Transverse colon (tissue), 4 donors: ENCODE measurements at places on chromosomes 2 and 18.

DNA sequence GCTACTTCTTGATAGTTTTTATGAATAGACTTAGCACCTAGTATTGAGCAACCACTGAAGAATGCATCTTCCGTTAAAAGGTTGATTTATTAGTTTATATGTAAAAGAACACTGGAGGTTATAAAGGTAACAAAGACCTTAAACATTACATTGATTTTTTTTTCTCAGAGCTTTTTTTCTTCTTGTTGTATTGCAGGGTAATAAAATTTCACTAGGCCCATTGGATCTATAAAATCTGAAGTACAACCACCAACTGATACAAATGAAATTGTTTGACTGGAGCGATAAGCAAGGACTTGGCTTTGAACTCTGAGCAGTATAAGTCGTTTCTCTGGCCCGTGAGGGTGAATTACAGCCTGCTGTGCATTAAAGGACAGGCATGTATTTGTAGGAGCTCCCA, 344.0 kb downstream of the LRRTM1 start:
- peak; percentile 50 for DNase-seq

DNA sequence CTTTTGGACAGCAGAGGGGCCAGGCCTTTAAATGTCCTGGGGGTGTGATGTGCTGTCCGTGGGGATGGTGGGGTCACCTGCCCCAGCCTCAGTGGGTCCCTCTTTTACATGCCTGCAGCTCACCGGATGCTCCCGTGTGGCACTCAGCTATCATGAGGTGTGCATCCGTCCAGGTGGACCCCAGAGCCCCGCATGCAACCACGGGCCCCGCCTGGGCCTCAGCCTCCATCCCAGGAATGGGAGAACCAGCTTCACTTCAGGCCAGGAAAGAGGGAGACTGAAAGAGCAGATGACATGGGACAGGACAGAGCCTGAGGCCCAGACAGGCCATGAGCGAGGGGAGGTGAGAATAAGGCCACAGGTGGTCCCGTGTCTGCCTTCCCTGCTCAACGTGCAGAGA, 37.5 kb downstream of the RAMP1 start:
- no peak for DNase-seq

DNA sequence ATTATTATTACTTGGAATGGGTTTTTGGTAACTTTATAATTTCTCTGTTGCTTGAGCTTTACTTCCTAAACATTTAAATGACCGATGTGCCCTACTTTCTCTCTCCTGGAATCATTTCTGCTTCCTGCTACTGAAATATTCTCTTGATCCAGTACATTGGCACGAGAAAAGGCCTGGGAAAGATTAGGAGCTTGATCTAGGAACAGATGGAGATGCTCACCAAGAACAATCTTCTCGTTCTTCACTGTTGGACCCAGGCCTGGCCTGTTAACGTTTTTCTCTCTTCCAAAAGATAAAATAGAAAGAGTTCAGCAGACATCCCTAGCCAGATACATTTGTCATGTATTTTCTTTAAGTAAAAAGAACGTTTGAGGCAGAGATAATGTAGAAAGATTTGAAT, 1356.8 kb upstream of the CRIM1 start:
- no peak for DNase-seq

DNA sequence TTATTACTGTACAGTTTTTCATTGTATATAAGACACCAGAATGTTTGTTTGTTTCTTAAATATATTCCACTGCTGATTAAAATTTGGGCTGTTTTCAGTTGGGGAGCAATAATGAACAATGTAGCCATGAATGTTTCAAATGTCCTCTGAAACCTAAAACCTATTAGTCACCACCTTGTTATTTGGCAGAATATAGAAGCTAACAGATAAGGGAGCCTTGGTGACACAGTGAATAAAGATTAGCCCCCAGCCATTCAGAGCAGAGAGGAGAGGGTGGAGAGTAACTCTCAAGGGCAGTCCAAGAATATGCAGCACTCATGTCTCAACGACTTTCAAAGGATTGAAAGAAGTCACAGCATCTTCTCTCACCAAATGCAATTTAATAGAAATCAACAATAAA, 43.1 kb upstream of the ATP8B1 start:
- DNase-seq: no peak

DNA sequence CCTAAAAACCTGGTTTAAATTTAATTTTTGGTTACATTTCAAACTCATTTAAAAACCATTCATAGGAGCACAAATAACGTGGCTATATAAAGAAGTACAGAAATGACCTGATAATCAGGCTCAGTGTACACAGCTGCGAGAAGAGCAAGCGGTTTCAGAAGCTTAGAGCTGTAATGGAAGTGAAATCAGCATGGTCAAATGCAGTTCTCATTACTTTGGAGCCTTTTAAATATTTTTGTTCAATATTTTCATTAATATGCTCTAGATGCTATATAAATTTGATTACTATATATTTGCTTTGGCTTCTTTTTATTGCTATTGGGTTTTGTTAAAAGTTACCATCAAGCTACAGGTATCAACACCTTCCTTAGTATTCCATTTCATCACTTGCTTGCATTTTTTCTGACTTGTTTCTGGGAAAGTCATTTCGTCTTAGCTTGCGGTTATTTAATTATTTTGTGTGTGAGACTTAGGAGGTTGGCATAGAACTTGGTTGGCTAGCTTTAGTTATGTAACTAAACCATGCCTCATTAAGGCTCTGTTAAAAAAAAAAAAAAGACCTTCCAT, 58.7 kb downstream of the AFTPH start:
- DNase-seq: no peak

- DNase-seq: no peak
These were observed 10.8 kb downstream of the INPP1 start for GRCh38 chr2:190354003-190354690.

DNA sequence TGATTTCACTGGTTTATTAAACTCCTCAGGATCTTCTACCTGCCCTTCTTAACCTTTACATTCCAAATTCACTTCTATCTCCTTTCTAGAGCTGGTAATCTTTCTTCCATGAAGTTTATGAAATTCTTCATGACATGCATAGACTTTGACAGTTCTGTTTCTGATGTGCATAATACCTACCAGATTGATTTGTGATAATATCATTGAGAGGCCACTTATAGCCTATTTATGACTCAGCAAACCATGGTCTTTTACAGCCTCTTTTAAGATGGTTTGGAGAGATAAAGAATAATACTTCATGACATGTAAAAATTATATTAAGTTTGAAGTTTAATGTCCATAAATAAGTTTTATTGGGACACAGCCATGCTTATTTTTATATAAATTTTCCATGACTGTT, 14.0 kb downstream of the SCN2A start:
- DNase-seq: no peak

GRCh38 chr2:12498704-12499103, 218.0 kb upstream of the TRIB2 start:
- DNase-seq: no peak

- DNase-seq: no peak
These were observed 88.5 kb downstream of the SOCS6 start for GRCh38 chr18:70377317-70377799.

DNA sequence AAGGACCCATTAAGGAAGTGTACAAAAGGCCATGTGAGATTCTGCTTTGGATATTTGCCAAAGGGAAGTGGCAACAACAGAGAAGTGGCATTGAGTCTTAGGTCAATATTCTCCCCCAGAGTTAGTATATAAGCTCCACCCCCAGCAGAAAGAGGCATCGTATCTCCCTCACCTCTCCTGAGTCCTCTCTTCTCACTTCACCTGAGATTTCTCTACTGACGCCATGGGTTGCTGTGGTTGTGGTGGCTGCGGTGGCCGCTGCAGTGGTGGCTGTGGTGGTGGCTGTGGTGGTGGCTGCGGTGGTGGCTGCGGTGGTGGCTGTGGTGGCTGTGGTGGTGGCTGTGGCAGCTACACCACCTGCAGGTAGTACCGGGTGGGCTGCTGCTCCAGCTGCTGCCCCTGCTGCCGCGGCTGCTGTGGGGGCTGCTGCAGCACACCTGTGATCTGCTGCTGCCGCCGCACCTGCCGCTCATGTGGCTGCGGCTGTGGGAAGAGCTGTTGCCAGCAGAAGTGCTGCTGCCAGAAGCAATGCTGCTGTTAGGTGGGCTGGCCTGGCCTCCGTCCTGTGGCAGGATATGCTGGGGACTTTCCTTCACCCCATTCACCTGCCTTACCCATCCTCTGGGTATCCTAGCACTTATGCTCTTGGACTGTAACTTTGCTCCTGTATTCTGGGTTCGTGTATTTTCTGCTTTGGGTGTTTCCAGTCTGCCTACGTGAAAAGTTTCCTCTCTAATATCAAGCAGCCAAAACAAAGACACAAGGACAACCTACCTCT, 5.9 kb downstream of the SCYGR3 start:
- DNase-seq: no peak

DNA sequence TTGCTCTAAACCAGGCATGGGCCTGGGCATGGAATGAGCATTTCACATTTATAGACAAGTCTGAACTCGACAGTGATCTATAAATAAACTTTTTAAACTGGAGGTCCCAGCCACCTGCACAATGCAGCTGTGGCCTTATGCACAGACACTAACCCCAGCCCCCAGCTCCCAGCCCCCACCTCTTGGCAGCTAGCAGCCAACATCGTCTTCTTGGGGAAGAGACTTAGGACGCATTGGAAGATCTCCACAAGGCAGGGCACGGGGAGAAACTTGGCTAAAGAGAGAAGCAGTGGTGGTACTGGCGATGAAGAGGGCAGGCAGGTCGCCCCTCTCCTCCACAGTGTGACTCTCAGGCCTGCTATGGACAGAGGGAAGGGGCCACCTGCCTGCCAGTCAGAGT, 213.2 kb downstream of the ANAPC1 start:
- no peak for DNase-seq

GRCh38 chr2:207121784-207122183, 44.0 kb downstream of the KLF7 start:
- no peak for DNase-seq

GRCh38 chr18:3256693-3257626, 5.0 kb upstream of the MYL12B start:
- DNase-seq: no peak

- peak; percentile 5 for DNase-seq
These were observed 130.1 kb downstream of the SMAD7 start for GRCh38 chr18:48820483-48821250.

GRCh38 chr2:168500516-168500915, 44.4 kb downstream of the CERS6 start:
- DNase-seq: no peak

- DNase-seq: no peak
These were observed 288.5 kb downstream of the SP3 start for GRCh38 chr2:173676647-173677046.

DNA sequence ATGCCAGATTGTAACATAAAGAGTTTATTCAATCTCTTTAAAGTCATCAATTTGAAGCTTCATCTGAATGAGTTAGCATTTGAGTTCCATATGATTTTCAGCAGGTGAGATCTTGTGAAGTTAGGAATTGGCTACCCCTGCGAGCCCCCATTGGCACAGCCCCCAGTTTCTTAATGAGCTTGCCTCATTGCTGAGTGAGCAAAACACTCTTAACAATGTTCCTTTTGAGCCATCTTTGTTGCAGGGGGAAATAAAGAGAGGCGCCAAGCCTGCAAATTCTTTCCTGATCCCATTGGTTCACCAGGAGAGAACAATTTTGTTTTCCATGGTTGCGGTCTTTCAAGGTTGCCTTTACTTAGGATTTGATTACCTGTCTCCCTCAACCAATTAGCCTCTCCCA, 18.7 kb downstream of the DPP10 start:
- DNase-seq: no peak

DNA sequence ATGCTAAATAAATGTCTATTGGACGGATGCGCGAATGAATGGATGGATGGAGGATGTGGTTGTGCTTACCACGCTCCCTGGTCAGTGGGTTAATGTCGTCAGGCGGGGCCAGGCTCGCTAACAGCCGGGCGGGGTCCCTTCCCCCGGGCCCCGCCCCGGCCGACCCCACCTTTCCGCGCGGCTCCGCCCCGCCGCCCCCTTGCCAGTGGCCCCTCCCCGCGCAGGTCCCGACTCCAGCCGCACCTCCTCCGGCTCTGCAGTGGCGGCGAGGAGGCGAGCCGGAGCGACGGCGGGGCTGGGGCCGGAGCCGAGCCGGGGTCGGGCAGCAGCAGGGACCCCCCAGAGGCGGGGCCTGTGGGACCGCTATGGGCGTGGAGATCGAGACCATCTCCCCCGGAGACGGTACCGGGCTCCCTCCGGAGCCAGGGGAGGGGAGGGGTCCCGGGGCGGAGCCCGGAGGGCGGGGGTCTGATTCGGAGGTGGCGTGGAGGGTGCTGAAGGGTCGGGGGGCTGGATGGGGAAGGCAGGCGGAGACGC, at the start of gene FKBP1B:
TSS of gene FKBP1B (plus strand) at position 257 of the 537 bp plus-strand sequence. CDS start at position 366, 109 bp downstream.
- DNase-seq: peak; percentile 80

DNA sequence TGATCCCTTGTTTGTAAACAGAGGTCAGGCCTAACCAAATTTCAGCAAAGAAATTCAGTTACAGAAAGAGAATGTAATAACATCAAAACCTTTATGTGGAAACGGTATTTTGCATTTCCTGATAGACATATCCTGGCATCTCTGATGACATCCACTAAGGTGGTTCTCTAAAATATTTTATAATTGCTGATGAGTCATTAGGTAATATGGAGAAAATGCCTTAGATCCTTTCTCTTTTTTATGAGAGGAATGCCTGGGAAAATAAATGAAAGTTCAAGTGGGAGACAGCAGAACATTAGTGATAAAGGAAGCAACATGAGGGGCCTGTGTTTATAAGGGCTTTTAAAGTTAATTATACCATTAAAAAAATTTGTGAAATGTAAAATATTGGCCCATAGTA, 72.6 kb downstream of the PLCL1 start:
- DNase-seq: no peak

GRCh38 chr2:232365621-232366321, 12.8 kb upstream of the ALPP start:
- no peak for DNase-seq

DNA sequence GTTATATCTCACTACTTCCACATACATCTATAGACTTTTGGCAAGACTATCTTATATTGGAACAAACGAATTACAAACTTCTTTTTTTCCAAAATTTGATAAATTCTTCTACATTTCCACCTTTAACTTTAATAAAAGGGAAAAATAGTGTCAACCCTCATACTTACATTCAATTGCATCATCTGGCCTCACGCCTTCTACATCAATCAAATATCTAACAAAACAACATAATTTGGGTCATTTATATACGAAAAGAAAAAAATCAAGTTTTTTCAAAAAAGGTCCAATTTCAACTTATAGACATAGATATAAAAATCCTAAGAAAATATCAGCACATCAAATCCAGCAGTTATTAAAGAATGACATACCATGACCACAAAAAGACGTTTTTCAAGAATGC, 12.9 kb downstream of the DUSP11 start:
- DNase-seq: no peak

GRCh38 chr2:229392196-229392595, 121.1 kb upstream of the PID1 start:
- no peak for DNase-seq

DNA sequence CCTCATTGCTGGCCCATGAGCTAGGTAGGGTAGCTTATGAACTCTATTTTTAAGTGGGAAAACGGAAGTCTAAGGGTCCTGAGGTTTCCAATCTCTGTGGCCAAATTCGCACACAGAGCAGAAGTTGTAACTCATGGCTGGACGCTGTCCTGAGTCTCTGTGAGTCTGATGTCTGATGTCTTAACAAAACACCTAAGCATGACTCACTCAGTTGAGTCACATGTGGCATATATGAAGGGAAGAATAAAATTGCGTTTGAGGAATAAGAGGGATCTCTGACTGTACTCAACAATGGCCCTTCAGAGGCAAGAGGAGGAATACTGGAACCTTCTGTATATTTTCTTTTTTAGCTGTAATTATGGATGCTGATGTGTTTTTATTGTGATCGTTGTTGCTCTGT, 569.7 kb downstream of the RIT2 start:
- no peak for DNase-seq

- DNase-seq: no peak
These were observed 75.4 kb downstream of the SP110 start for GRCh38 chr2:230144355-230144754.

GRCh38 chr2:241873081-241873802, 3.7 kb downstream of the RTP5 start:
- DNase-seq: no peak
